GM12865 (cell line): ENCODE measurements at places on chromosomes 6 and 20.

DNA sequence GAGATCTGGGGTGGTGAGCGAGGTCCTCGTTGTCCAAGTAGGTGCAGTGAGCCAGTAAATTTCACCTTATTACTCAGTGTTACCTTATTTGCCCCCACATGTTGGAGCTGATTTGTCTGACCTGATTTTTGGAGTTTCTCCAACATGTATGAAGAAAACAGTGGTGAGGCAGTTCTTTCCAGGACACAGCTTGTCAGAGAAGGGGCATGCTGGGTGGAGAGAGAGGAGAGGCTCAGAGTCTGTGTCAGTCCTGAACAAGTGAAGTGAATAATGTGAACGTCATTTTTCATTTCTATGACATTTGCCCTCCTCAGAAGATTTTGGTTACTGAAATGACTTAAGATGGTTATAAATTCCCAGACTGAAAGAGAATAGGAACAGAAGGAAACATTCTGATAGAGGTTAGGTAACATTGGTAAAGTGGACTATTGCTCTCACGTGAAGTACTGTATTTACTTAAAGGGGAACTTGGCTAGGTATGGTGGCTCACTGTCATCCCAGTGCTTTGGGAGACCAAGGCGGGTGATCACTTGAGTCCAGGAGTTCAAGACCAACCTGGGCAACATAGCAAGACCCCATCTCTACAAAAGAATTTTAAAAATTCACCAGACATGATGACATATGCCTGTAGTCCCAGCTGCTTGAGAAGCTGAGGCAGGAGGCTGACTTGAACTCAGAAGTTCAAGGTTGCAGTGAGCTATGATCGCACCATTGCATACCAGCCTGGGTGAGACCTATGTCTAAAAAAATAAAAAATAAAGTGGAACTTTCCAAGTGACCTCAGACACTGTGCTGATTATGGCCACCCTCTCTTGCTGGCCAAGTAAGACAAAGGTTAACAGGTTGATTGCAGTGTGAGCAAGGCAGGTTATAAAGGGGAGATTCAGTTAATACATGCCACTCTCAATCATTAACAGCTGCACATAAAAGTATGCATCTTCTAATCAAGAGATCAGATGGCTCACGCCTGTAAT, 184.3 kb downstream of the EDN1 start:
- no peak for DNase-seq

GRCh38 chr6:166387642-166388289, 5.0 kb upstream of the MPC1 start:
- no peak for DNase-seq

DNA sequence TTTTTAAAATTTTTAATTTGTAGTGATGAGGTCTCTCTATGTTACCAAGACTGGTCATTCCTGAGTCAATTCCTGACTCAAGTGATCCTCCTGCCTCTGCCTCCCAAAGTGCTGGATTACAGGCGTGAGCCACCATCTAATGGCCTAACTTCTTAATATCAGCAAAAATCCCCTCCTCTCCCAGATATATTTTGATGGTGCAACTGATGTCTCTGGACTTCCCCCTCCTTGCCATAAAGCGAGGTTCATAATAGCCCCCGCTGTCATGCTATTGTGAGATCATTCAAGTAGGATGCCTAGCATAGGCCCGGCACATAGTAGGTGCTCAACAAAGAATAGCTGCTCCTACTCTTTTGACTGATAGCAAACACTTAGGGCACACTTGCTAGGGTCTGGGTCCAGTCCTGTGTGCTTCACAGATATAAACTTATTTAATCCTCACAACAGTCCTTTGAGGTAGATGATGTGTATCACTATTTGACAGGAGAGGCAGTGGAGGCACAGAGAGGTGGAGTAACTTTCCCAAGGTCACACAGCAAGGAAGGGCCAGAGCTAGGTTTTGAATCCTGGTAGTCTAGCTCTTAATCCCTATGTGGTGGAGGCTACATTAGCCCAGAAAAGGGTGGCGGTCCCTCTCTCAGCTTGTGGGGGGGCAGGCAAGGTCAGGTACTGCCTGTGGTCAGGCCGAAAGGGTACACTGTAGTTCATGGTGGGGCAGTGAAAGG, 14.6 kb downstream of the SRC start:
- no peak for DNase-seq

- DNase-seq = peak; percentile 45
Observed at GRCh38 chr6:88572449-88573139, 390.8 kb downstream of the RNGTT start.

DNA sequence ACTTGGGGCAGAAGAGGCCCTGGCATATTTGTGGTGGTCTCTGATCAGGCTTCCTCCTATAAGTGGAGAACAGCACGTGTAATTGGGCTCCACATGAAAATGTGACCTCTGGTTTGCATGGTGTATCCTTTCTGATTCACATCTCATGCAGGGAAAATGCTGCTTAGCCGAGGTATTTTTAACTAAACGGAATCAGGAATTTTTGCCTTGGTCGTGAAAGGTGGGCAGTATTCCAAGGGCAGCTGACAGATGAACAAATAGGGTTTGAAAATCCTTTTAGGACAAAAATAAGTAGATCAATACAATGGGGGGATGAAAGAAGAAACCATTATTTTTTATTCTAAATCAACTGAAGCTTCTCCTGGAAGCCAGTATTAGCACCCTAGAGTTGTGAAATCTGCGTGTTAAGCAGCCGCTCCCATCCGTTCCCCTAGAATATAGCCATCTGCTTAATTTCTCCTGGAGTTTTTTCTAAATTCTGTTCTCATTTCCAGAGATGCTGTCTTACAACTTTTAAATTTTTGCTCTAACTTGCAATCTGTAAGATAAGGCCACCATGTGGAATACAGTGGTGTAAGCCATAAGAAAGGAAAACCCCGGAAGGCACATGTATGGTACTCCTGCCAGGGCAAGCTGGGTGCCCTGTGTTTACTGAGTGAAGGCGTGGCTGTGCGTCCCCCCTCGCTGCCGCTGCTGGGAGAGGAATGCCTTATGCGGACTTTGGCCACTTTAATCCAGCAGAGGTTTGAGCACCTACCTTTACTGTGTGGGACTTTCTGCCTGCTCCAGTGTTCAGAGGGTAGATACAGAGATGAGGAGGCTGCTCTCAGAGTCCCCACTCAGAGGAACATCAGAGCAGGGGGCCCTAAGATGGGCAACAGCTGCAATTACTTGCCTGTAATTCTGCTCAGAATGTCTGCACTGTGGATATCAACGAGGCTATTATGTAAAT, 52.4 kb downstream of the SYNJ2 start:
- no peak for DNase-seq

DNA sequence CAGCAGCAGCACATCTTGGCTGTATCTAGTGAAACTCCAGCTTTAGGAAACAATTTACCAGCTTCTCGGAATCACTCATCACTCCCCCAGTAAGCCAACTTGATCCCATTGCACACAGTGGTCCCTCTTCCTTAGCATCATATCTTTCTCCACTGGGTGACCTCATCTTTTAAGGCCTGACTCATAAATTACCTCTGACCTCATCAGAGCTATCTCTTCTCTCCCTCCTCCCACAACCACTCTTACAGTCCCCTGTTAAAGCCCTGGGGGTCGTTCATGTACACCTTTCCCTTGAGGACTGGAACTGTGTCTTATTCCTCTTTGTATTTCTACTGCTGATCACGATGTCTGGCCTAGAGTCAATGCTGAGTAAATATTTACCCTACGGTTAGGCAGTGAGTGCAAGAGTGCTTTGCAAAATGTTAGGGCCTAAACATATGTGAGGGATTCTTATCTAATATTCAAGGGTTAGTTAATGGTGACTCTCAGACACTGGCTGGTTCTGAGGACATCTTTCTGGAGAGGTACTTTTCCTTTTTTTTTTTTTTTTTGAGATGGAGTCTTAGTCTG, 187.2 kb downstream of the LRFN2 start:
- DNase-seq = no peak

- no peak for DNase-seq
Observed at GRCh38 chr6:131027326-131027725, 35.7 kb downstream of the EPB41L2 start.

- DNase-seq = no peak
Observed at GRCh38 chr6:75196081-75196687, 9.7 kb downstream of the COL12A1 start.

DNA sequence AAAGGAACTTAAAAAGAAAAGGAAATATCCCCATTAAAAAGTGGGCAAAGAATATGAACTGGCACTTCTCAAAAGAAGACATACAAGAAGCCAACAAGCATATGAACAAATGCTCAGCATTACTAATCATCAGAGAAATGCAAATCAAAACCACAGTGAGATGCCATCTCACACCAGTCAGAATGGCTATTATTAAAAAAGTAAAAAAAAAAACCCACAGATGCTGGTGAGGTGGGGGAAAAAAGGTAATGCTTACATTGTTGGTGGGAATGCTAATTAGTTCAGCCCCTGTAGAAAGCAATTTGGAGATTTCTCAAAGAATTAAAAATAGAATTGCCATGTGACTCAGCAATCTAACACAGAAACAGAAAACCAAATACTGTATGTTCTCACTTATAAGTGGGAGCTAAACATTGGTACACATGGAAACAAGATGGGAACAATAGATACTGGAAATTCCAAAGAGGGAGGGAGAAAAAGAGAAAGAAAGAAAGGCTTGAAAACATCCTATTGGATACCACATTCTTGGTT, 437.1 kb downstream of the GRIK2 start:
- no peak for DNase-seq

DNA sequence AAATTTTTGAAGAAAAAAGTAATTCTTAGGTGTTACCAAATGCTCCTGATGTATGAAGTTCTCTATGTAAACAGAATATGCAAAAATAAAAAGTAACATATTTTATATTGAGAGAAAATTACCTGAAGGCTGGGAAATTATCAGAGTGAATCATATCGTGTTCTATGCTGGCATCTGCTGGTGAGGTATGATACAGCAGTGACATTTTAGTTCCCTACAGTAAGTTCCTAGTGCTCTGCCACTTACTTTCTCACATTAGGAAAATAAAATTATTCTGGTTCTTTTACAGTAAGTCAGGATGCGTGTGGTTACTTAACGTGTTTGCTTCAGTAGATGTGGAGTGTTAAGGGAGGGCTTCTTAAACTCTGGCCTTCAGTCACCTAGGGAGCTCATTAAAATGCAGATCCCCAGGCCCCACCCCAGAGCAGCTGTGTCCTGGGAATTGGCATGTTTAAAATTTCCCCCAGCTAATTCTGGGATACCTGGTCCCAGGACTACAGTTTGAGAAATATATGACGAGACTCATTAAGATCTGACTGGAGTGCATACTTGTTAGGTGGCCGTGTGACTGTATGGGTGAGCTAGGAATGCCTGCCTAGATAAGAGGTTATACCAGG, 3.2 kb downstream of the ACTR5 start:
- DNase-seq = peak; percentile 50

- DNase-seq = no peak
Observed at GRCh38 chr6:16045238-16045637, 83.6 kb upstream of the MYLIP start.

GRCh38 chr20:9617940-9618339, 103.5 kb downstream of the LAMP5 start:
- DNase-seq = peak; percentile 35

GRCh38 chr6:3230256-3230882, 2.9 kb upstream of the TUBB2B start:
- no peak for DNase-seq

GRCh38 chr6:109298605-109299264, 83.5 kb downstream of the CD164 start:
- no peak for DNase-seq

DNA sequence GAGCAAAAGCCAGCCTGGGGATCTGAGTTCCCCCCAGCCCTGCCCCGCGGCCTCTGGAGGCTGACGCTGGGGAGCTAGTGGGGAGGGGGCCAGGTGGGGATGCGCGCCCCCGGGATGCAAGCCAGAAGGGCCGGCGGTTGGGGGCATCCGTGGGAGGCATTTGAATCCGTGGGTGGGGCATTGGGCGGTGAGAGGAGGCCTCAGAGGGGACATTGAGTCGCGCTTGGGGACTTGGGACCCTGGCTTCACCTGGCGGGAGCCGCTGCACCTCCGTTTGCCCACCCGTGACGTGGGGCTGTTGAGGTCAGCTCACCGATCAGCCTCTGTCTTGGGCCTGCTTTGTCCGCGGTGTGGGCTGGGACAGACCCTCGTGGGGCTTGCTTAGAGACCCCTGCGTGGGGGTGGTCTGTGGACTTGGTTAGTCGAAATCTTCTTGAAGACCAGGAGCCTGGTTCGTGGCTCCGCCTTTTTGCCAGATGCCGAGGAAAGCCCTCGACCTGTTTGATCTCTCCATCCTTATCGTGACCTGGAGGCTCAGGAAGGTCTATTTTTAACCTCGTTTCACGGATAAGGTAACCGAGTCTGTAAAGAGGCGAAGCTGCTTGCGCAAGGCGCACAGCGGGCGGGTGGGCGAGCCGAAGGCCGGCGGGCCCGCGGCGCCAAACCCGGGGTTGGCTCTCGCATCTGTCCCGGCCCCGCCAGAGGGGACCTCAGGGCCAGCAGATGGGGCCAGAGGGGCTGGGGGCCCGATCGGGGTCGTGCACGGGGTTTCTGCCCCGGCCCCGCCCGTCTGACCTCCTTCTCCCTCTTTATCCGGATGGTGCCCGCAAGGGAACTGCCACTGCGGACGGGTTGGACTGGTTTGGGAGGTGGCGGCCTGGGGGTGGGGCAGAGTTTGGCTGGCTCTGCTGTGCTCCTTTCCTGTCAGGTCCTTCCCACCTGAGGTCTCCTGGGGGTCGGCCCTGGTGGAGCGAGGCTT, 8.3 kb downstream of the FAM110A start:
- no peak for DNase-seq

- no peak for DNase-seq
Observed at GRCh38 chr6:48733581-48733980, 622.6 kb upstream of the PTCHD4 start.

DNA sequence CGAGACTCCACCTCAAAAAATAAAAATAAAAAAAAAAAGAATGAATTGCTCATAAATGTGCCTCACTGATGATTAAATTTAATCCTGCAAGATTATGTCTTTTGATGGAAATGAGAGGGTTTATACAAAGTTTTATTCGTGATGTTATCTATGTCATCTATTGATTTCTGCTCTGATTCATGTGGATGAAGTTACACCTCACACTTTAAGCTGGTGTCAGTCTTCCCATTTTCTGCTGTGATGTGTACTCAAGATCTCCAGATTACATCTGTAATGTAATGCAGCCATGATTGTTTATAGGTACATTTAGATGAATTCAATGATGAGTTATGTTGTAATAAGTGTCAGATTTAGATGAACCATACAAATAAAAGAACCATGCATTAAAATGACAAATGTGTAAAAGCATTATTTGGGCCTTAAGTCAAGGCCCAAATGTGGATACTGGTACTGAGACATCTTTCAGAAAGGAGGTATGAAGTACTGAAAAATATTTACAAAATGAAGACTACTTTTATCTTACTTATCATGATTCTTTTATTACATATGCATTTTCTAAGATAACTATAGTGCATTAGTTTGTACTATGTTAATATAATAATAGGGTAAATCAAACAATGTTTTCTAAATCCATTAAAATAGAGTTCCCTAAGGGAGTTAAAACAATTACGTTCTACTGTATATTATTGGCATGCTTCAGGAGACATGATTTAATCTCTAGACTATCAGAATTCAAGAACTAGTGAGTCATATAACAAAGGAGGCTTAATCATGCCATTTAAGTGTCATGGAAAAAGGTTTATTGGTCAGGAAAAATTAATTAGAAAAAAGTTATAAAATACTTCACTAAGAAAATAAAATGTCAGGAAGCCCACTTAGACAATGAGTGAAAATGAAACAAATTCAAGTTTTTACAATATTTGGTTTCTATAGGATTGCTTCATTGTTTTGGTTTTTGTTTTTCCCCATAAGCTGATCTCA, 34.5 kb downstream of the HCRTR2 start:
- no peak for DNase-seq

GRCh38 chr6:1704711-1705110, 95.0 kb downstream of the FOXC1 start:
- no peak for DNase-seq
